ENCODE measurements at places on chromosomes 7 and 10. TPM values are rescaled to one million over a fixed set of nuclear protein-coding genes. Genes with fewer than 3 reads are reported as not detected.
A peak's percentile ranks its signal among the peaks of the same experiment; 100 is the strongest.

- no peak for DNase-seq
Observed at GRCh38 chr10:78727251-78727650, 341.5 kb upstream of the ZMIZ1 start.

DNA sequence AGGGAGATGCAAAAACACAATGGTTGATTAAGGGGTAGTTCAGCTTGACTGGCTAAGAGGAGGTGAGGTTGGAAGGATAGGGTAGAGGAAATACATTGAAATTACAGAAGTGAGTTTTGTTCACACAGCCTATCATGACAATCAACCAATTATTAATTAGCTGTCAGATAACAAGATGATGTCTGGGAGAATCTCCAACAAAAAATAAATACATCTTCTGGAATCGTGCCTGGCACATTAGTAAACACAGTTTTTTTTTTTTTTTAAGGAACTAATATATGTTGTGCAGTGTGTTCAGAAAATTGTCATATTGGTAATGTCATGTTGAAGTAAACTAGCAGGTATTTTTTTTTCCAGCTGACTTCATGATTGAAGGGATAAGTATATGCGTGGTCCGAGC, 171.8 kb downstream of the VTI1A start:
- DNase-seq = no peak

- DNase-seq = no peak
Observed at GRCh38 chr7:29795696-29796580, 10.4 kb upstream of the WIPF3 start.

The CFAP69 gene
- 9.2 TPM for polyA plus RNA-seq

The CFAP43 gene
- polyA plus RNA-seq = 3.1 TPM

- DNase-seq = no peak
Observed at GRCh38 chr7:154623399-154623798, 379.5 kb downstream of the PAXIP1 start.

DNA sequence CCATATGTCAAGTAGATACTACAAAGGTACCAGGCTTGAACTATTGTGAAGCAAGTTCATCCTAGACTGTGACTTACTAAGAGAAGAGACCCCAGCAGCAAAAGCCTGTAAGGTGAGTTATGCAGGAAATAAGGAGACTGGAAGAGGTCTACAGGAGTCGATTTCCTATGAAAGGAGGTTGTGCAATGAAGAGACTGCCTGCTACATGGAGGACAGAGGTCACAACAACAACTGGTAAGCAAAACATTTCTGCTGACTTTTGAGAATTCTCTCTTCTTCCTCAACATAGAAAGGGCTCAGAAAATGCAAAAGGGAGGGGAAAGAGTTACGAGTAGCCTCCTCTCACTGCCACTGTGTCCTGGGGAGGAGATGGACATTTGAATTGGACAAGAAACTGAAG, 42.4 kb downstream of the PDK4 start:
- no peak for DNase-seq

The ASZ1 gene
- polyA plus RNA-seq = not detected

The FAM25A gene
- not detected for polyA plus RNA-seq

DNA sequence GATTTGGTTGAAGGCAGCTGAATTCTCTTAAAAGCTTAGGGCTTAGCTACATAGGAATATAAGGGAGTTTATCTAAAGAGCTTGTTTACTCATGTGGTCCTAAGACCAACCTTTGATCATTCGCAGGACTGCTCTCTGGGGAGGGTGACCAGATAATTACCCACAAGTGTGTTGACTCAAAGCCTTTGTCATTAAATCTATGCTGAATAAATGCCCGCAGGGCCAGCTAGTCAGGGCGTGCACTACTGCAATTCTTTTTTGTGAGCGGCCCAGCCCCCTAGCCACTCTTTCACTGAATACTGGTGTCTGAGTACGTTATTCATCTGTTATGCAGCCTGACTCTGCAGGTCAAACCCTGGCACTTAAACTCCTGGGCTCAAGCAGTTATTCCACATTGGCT, 69.6 kb downstream of the AKAP9 start:
- no peak for DNase-seq

The CALHM1 gene
- polyA plus RNA-seq = not detected

The PNLIPRP2 gene
- polyA plus RNA-seq = not detected

The BRAF gene
- polyA plus RNA-seq = 8.0 TPM

DNA sequence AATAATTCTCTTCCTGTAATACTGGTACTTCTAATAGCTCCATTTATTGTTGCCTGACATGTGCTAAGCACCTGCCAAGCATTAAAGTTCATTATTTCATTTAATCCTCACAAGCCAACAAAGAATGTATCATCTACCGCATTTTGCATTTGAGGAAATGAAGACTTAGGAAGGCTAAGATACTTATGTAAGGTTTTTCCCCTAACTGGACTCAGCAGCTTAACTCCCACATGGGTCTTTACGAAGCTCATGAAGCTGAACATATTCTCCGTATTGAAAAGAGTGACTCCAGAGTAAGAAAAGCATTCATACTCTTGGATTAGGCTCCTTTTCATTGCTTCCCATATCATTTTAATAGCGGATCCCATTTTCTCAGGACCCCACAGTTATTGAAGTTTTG, 155.7 kb upstream of the TMEM72 start:
- no peak for DNase-seq

DNA sequence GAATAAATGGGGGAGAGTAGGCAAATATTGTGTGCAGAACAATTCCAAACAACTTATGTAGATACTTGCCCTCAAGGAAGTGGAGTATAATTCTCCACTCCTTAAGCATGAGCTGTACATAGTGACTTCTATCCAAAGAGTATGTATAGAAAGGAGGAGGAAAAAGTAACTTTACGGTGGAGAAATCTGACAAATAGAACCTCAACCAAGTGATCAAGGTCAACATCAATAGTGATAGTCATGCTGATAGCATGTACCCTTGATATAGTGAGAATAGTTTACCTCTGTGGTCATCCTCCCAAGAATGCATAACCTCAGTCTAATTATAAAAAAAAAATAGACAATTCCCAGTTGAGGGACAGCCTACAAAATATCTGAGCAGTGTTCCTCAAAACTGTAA, 89.1 kb upstream of the NANOS1 start:
- no peak for DNase-seq

The EXOC6 gene
- 9.5 TPM for polyA plus RNA-seq

The MUC12 gene
- not detected for polyA plus RNA-seq

The TWIST1 gene
- 1.7 TPM for polyA plus RNA-seq

DNA sequence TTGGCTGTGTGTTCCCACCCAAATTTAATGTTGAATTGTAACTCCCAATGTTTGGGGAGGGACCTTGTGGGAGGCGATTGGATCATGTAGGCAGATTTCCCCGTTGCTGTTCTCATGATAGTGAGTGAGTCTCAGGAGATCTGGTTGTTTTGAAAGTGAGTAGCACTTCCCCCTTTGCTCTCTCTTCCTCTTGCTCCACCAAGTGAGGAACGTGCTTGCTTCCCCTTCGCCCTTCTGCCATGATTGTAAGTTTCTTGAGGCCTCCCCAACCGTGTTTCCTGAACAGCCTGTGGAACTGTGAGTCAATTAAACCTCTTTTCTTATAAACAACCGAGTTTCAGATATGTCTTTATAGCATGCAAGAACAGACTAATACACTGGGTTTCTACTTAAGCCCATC, 176.3 kb downstream of the CDK14 start:
- DNase-seq = no peak

The TUBB8 gene
- not detected for polyA plus RNA-seq

The TMEM139 gene
- polyA plus RNA-seq = 108 TPM

The KEL gene
- polyA plus RNA-seq = 0.39 TPM

GRCh38 chr7:136045181-136045580, 68.0 kb upstream of the MTPN start:
- no peak for DNase-seq

DNA sequence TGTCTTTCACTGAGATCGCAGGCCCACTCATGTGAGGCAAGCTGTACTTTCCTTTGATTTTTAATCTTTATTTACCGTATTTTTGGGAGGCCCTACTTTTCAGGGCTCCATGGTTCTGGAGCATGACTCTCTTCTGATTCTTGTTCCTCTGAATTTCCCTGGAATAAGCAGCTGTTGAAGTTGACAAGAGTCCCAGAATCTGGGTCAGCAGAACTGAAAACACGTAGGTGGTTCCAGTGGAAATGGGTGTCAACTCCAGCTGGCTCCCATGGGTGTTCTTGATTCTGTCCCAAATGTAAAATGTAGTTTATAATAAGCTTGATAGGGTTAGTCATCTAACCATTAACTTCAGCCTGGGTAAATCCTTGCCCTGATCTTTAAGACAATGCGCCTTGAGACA, 409.4 kb downstream of the GATA3 start:
- DNase-seq = no peak

DNA sequence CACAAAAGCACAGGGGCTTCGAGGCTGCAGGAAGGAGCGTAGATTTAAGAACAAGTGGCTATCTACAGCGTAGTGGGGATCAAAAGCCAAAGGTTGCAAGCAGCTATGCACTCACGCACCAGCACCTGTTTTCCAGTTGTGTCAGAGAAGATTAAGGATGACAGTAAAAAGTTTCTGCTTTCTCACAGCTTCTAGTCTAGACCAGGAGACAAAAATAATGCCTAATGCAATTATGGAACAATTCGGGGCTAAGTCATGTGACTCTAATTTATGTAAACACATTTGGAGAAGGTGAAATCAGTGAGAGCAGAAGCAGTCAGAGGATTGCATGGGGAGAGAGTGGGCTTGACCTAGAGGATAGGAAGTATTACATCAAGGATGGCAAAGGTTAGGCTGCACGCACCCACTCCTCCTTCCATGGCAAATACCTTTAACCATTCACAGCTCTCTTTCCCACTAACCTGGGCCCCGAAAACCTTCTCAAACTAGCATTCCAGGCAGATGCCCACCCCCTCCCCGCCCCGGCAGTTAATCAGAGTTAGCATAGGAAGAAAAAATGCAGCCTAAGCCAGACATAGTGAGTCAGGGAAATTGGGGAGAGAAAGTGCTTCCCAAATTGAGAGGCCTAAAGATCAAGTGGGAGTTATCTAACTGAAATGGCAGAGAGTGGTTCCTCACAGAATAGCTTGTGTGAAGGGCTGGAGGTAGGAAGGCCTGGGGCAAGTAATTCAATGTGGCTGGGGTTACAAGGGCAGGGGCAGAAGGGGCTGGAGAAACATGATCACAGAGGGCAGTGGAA, 48.2 kb upstream of the GPAM start:
- no peak for DNase-seq

GRCh38 chr7:38311329-38311937, 38.0 kb upstream of the TARP start:
- peak; percentile 84 for DNase-seq

DNA sequence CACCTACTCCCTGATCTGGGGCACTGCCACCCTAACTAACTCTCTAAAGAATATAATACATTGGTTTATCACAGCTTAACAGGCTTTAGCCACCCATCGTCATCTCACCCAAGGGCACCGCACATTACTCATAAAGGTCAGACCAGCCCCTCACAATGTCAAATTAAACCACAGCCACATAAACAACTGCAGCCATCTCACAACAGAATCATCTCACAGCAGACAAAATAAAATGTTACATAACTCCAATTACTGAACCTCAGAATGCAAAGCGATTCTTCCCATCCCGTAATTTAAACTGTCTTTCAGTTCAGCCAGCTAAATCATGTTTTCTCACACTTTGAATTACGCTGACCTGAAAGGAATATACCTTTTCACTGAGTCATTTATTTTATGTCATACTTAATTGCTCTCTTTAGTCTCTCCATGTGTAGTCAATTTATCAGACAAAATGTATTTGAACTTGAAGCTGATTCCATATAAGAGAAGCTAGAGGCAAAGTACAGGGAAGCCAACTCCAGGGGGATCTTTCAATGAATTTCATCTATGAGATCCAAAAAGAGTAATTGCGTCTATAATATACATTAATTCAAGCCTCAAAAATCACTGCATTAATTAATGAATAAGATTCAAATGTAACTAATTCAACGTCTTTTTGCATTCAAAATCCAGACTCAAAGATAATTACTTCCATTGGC, 96.9 kb upstream of the NEBL start:
- DNase-seq = no peak

The PRPS1L1 gene
- polyA plus RNA-seq = not detected

The INPP5F gene
- 16.4 TPM for polyA plus RNA-seq

The LRMDA gene
- polyA plus RNA-seq = 48.6 TPM

DNA sequence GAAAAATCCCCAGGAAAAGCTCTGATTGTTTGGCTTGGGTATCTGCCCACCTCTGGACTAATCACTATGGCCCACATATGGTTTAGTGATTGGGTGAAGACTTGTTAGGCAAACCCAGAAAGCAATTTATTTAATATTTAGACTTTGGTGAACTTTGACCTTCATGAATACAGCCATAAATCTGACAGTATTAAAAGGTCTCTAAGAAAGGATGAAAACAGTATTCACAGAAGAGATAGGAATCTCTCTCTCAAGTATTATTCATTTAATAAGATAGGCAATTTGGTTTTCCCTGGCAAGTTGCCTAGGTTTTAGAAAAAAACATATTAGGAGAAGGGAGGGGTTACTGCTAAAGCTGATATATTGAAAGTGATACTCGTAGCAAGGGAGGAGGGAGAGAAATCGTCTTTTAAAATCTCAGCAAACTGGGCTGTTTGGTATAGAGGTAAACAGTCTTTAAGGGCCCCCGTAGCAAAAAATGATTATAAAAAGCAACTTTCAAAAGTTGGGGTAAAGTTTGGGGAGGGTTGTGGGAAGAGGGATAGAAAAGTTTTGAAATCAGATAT, 57.1 kb downstream of the LSMEM1 start:
- no peak for DNase-seq

- no peak for DNase-seq
Observed at GRCh38 chr7:33861947-33862346, 43.4 kb upstream of the BMPER start.

GRCh38 chr10:137031-137430, 1.8 kb downstream of the ZMYND11 start:
- no peak for DNase-seq

- no peak for DNase-seq
Observed at GRCh38 chr10:76285012-76285411, 853.6 kb downstream of the LRMDA start.

The MSRB2 gene
- 131 TPM for polyA plus RNA-seq

All from kidney (tissue), 22 donors.